ENCODE measurements at places on chromosomes 12 and 14.

DNA sequence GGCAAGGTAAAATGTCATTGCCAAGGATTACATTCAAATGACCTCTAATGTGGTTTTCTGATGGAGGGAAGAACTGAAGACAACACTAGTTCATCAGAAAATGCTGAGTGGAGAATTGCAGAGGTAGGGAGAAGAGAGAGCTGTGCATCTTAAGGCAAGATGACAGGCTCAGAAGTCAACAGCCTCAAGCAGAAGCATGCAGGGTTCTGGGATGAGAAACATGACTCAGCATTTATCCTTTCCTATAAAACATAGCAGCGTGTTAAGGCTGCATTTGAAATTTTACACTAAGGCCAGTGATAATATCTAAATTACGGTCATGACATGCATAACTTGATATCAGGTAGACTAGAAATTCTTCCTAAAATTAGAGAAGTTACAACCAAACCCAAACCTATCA is 53.7 kb upstream of the DYRK2 start:
- DNase-seq, result peak; percentile 41

- DNase-seq, result no peak
Observed at GRCh38 chr12:56718636-56719035, 6.5 kb downstream of the NACA start.

GRCh38 chr14:34966413-34966812 is 16.4 kb upstream of the SRP54 start:
- DNase-seq, result no peak

- DNase-seq, result no peak
Observed at GRCh38 chr12:129862561-129863175, 41.2 kb downstream of the TMEM132D start.

DNA sequence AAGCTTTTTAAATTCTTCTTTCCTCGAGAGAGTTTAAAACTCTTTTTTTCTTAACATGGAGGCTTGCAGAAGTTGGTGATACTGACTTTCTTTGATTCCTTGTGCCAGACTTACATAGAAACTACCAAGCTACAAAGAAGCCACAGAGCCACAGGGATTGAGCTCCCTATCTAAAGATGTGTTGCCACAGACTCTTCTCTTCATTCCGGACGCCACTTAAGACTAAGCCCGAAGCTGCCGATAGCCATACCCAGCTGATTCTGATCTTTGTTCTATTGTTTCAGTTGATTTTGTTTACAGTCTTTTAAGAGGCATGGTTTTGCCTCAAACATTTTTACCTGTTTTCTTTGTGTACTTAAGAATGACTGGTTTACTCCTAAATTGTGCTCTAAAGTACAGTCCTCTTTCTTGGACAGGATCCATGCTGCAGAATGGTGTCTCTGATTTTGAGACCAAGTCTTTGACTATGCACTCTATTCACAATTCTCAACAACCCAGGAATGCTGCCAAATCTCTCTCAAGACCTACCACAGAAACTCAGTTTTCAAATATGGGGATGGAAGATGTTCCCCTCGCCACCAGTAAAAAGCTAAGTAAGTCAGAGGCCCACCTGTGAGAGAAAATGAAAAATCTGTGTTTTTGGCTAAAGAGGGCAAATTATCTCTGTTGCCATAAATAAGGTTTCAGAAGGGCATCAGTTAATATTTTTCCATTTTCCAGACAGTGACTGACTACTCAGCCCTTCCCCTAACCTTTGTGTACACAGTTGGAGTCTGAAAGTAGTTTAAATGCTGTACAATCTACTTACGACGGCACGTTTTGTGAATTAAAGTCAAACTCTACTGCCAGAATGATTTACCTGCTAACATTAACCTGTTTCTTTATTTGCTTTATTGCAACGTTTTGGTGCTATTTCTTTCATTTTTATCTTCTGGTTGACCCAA is 42.1 kb upstream of the KCNH3 start:
- DNase-seq, result no peak

DNA sequence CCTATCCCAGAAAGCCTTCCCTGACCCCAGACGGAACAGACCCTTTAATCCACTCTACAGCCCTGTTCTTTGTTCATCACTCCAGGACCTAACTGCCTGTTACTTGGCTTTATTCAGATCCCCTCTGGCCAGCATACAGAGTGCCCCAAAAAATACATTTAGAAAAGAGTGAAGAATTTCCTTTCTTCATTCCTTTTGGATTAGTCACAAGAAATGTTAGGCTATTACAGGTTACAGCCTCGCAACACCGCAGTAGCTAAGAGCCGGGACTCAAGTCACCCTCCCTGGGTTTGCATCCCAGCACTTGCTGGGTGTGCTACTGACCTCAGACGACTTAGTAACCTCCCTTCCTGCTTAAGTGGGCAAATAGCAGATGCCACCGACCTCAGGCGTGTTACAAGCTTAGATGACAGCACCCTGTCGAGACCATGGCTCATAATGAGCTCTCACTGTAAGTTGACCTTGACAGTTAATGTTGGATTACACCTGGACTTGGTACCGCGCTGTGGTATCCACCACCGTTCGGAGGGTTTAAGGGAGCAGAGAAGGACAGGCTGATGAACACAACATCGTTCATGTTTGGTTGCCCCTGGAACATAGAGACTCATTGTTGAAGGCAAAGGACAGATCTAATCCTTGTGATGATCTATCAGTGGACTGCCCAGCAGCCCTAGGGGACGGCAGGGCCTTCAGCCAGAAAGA is 12.9 kb downstream of the GLRX5 start:
- DNase-seq, result peak; percentile 81

GRCh38 chr12:67352682-67353081 is 83.5 kb downstream of the CAND1 start:
- DNase-seq, result no peak

DNA sequence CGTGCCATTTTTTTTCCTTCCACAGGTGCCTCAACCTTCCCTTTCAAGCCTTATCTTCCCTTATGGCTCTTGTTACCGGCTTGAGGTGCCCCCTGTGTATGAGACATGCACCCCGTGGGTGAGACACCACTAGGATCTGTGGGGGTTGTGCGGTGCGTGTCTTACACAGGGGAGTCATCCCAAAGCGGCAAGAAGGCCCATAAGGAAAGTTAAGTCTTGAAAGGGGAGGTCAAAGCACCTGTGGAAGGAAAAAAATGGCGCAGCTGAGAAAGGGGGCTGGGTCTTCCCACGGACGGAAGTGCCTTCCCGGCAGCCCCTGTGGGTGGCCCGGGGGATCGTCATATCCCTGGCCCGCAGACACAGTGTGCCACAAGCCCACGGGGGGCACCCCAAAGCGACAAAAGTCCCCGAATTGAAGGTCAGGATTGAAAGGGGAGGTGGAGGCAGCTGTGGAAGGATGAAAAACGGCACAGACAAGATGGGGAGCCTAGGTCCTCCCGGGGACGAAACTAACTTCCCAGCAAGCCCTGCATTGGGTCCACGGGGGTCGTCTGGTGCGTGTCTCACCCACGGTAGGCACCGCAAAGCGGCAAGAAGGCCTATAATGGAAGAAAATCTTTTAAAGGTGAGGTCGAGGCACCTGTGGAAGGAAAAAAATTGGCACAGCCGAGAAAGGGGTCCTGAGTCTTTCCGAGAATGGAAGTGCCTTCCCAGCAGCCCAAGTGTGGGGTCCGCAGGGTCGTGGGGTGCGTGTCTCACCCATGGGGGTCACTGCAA is 273.3 kb downstream of the ALG10 start:
- no peak for DNase-seq

DNA sequence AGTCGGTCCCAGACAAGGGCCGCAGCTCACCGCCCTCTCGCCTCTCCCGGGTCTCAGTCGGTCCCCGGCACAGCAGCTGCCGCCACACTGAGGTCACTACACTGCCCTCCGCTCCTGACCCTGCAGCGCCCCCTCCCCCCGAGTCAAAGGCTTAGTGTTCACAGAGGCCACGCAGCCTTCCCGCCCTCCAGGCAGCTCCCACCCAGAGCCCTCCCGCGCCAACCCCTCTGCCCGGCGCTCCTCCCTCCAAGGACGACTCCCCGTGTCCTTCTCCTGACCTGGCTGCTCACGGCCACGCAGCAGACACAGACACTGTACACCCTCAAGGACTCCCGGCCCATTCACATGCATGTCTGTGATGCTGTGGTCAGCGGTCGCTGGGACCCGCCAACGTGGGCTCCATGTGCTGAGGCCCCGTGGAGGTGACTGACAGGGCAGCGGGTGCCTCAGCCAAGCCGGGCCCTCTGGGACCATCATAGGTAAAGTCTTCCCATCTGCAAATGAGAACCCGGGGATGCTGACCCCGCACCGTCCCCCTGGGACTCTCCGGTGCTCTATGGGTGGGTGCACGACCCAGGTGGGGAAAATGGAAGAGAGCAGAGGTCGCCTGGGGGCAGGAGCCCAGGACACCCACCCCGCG is 16.3 kb upstream of the GALNT9 start:
- DNase-seq, result no peak

Measured in trophoblast cell (in vitro differentiated cells and primary cell).